Stimulated activated CD8-positive, alpha-beta memory T cell treated with anti-CD3 and anti-CD28 coated beads, Interleukin-15, amount 100 ng/mL, for 4 hours (primary cell): ENCODE measurements at places on chromosomes 12 and 14.

DNA sequence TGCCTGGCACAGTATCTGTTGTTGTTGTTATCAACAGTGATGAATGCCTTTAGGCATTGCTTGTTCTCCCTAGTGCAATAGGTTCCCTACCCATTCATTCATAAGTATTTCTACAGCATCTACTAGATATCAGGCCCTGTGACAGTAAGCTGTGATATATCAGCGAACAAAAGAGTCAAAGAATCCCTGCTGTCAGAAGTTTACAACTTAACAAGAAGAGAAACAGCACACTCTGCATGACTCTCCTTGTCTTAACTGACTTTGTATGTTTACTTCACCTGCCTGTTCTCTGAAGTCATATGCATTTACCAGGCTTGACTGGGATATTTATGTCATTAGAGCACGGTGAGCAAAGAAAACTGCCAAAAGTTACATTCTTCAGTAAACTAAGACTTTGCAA, 452.2 kb upstream of the RPL10L start:
- DNase-seq: no peak

- DNase-seq: no peak
Observed at GRCh38 chr14:89202413-89203190, 214.4 kb downstream of the FOXN3 start.

- DNase-seq: no peak
Observed at GRCh38 chr12:79658221-79658620, 32.5 kb downstream of the PAWR start.

GRCh38 chr14:52355016-52355431, 40.9 kb downstream of the PTGER2 start:
- no peak for DNase-seq

- DNase-seq: no peak
Observed at GRCh38 chr12:88108021-88108420, 33.9 kb downstream of the CEP290 start.

DNA sequence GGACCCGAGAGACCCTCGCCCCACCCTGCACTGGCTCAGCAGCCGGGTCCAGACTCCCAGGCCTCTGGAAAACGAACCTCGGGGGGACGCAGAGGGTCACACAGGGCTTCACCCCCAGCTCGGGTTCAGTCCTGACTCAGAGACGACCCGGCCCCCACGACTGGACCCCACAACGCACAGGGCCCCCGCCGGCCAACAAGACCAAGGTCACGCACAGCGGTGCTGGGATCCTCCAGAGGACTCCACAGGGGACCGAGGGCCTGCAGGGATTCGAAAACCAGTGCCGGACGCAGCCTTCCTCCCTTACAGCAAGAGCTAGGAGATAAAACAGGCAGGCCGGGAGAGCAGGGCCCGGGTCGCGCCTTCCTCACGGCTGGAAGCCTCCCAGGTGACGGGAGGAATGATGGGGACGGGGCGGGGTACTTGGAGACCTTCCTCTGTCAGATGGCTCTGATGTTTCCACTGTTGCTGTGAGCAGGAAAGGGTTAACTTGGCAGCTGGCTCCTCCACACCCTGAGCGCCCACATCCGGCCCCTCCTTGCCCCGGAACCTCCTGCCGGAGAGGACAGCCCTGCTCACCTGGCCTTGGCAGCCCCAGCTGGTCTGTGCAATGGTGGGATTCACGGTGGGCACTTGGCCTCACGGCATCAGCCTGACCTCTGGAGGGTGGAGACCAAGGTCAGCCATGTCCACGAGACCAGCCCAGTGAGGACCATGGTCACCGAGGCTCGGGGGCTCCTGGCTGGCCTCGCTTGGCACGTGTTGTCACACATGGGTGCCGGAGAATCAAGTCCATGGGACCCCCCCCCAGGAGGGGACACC, 46.2 kb downstream of the GALNT9 start:
- no peak for DNase-seq

GRCh38 chr12:106062693-106063092, 76.1 kb downstream of the NUAK1 start:
- no peak for DNase-seq

- no peak for DNase-seq
Observed at GRCh38 chr14:36508418-36509068, 11.5 kb downstream of the NKX2-1 start.

DNA sequence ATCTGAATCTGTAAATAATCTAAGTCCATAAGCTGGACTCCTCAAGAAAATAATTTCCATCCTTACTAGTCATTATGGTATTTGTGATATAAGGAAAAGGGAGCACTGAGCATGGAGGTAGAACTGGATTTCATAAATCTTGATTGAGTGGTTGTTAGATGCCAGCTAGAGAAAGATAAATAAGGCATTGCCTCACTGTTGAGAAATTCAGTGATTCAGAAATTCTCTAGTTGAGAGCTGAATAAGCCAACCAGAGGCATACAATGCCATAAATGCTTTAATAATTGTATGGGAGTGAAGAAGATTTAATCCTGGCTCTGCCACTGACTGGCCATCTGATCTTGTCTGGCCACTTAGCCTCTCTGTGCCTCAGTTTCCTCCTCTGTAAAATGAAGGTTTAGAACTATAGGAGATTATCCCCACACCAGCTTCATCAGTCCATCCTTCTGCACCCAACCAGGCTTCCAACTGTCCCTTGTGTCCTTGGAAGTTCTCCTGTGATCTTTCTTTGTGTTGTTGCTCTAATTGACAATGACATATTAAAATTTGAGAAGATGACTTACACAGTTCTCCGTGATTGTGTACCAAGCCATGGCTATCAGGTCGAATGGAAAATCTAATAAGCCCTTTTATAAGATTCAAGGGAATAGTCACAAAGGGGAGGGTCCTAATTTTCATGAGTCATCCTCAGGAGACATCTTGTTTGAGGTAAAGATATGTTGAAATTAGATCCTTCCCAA, 394.3 kb downstream of the EGLN3 start:
- no peak for DNase-seq

- DNase-seq: no peak
Observed at GRCh38 chr12:108447168-108447832, 67.8 kb upstream of the FICD start.

- no peak for DNase-seq
Observed at GRCh38 chr12:70415987-70416386, 49.9 kb downstream of the KCNMB4 start.

DNA sequence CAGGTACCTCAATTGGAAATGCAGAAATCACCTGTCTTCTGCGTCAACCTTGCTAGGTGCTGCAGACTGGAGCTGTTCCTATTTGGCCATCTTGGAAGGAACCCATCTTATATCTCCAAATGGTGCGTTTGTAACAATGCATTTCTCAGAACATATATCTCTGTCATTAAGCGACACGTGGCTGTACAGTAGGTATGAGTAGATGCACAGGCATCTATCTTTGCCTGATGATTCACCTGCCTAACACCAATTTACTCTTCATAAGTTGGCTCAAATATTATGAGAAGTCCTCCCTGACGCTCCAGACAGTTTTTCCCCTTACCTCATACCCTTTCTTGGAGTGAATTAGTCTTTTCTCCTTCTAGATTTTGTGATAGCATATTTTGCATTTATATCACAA, 44.2 kb downstream of the GPR137C start:
- DNase-seq: no peak
